Kidney (tissue), 22 donors: ENCODE measurements at places on chromosomes 4 and X. TPM values are rescaled to one million over a fixed set of nuclear protein-coding genes. Genes with fewer than 3 reads are reported as not detected.

DNA sequence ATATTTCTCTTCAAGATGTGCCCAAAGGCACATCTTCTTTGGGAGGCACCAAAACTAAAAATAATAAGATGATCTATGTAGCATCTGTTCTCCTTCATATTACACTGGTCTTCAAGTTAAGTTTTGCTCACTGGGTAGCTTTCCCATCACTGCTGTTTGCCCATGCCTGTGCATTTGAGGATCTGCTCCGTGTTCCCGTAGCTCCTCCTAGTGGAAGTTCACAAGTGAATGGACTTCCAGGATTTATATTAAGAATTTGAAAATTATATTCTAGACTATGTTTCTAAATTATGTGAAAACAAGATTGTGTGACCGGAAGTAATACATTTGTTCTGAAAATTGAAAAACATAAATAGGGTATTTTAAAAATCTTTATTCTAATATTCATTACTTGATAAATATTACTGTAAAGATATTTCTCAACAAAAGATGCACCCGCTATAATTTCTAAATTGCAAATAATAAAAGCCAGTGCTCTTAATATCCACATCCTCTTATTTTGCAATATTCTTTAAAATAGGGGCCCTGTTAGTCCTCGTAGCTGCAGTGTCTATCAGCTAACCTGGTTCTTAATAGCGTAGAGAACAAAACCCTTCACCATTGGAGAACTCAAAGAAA, 147.7 kb downstream of the RBM46 start:
- no peak for DNase-seq

GRCh38 chr4:168434993-168435392, 45.3 kb downstream of the DDX60L start:
- no peak for DNase-seq

DNA sequence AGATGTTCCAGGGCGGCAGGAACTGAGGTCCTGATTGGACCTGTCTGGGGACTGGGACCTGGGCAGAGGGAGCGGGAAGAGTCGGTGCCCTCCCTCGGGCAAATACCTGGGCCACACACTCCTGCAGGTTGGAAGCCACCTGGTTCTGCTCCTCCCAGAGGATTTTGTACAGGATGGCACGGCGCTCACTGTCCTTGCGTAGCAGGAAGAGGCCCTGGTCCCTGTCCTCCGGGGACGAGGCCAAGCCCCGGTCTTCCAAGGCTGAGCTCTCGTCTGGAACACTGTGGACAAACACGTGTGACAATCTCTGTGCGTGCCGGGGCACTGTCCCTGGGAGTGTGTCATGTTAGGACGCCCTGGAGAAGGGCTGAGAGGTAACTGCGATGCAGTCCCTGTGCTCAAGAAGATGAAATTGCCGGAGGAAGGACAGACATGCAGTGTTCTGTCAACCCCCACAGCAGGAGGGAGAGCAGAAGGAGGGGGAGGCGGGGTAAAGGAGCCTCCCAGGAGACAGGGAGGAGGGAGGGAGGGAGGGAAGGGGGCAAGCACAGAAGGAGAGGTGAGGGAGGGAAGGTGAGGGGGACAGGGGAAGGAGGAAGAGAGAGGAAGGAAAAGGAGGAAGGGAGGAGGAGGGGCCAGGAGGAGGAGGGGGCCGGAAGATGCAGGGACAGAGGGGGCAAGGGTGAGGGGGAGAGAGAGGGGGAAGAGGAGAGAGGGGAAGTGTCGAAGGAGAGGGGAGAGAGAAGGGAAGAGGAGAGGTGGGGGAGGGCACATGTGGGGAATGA, 29.0 kb downstream of the PDHA1 start:
- peak; percentile 27 for DNase-seq

DNA sequence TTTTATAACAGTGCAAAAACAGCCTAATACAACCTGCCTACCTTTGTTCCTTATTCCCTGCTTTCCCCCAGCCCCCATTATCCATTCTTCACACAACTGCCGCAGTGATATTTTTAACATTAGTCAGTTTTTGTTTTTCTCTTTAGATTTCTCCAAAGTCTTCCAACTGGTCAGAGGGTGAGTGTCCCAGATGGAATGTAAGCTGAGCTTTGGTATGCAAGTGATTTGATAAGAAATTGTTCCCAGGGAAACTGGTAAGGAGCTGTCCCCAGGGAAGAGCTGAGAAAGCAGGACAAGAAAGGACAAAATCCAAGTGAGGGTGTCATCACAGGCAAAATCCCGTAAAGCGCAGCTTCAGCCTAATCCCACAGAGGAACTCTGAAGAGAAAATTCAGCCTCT, 475.5 kb upstream of the ADGRL3 start:
- no peak for DNase-seq

DNA sequence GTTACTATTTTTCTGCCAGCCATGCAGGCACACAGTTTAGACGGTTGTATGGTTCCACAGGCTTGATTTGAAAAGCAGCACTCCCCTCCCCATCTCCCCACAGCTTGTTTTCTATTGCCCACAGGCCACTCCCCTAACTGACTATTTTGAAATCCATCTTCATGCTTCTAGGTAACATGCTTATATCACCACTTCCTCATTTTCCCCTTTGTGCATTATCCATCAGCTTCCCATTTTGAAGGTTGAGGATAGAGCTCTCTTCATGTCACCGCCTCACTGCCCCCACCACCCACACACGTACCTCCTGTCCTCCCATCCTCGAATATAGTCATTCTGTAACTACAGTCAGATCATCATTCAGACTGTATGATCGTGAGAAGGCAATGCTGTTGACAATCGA, 224.7 kb downstream of the MID1 start:
- no peak for DNase-seq

GRCh38 chr4:78588894-78589545, 37.5 kb downstream of the ANXA3 start:
- DNase-seq, result no peak

GRCh38 chr4:109930872-109931271, 18.2 kb downstream of the EGF start:
- no peak for DNase-seq

DNA sequence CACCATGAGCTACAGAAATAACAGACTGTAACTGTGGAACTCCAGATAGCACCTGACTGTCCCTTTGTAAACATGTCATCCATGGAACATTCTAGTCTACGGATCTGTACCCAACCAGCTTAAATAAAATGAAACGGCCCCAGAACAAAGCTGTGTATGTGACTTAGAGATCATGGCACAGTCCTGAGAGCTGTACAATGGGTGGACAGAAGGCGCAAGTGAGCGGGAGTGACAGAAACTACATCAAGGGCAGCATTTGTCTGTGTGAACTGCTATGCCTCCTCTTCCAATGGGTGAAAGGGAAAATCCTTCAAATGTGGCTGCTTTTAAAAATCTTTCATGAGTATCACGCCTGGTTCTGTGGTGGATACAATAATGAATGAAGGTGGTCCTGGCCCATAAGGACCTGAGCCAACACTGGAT, 72.5 kb downstream of the FAT1 start:
- DNase-seq, result no peak

GRCh38 chr4:147591106-147591505, 26.1 kb upstream of the TMEM184C start:
- no peak for DNase-seq

DNA sequence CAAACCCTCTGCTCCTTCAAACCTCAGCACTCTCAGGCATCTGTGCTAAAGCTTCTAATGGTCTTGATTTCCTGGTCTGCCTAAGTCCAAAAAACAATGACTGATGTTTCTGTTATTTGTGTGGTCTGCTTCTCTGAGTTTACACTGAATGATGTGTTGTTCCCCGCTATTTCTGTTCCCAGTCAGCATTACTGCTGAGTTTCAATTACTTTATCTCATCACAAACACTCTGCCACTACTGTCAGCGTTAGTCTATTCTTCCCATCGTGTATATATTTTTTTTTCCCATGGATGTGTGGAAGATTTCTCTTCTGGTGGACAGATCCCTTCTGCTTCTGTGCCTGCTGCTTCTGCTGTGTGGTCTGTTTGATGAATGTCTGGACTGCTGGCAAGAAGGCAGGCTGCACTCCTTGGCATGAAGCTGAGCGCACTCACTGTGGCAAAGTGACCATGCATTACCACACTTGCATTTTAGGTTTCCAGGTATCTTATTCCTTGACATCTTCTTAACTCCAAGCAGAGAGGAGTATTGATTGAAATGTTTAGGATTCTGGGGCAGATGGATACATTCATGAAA, 106.9 kb upstream of the PAQR3 start:
- no peak for DNase-seq

- no peak for DNase-seq
Measured at GRCh38 chr4:15244354-15244753, 183.5 kb upstream of the C1QTNF7 start.

DNA sequence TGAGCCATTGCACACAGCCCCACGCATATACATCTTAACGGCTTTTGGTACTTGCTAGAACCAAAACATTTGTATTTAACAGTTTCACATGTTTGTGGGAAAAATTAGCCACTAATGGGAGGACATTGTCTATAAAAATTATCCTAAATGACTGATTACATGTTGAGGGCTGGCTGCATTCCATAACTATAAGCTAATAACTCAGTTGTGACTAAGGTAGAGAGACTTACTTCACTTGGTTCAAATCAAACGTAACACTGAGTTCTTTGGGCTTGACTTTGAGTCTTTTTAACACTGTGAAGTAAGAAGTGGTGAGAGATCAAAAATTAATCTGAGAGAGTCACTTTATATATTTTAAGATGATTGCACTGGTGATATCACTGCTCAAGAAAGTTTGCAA, 47.9 kb upstream of the PGRMC2 start:
- DNase-seq, result no peak

GRCh38 chr4:6134612-6135220, 65.6 kb downstream of the JAKMIP1 start:
- DNase-seq, result no peak

DNA sequence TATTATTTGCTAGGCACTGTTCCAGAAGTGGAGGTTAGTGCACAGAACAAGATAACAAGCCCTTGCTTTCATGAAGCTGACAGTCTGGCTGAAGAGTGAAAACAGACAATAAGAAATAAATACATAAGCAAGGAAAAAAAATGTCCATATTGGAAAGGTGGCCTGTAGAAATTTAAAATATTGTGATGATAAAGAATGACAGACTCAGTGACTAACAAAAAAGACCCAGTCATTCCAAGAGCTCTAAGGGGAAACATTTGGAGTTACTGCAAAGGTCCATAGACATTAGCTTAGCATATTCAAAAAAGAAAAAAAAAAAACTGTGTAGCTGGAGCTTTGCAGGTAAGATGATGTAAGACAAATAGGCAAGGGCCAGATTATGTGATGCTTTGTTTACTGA, 1.0 kb upstream of the ANTXR2 start:
- DNase-seq, result no peak

- no peak for DNase-seq
Measured at GRCh38 chr4:138405934-138406567, 163.9 kb upstream of the SLC7A11 start.

DNA sequence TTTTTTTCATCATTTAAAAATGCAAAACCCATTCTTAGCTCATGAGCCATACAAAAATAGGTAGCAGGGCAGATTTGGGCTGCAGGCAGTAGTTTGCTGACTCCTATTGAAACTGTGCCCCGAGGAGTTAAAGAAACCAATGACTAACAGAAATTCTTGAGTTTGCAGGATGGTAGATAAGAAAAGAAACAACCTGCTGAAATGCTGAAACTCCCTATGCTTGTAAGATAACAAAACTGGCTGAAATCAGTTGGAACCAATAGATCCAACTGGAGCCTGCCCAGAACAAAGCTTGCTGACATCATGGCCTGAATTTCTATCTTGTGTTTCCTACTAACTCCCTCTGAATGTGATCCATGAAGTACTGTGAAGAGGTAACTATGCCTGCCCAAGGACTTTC, 68.6 kb downstream of the ANOS1 start:
- DNase-seq, result no peak

DNA sequence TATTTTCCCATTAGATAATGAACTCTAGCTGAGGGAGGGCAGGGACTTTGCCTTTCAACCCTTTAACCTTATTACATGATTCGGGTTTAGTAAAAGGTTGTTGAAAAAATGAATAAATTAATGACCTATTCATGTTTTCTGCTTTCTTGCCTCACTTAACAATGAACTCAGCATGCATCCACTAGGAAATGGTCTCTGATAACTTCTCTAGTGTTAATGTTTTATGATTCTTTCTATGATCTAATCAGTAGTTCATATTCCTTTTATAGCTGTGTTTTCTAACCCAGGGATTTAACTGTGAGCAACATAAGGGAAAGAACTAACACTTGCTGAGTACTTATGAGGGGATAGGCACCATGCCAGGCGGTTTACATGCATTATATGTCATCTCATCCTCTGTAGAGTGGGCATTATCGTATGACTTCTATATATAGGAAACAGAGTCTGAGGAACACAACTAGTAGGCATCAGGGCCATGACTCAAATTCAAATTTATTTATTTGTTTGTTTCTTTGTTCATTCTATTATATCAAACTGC, 236.7 kb upstream of the MAB21L2 start:
- DNase-seq, result no peak

DNA sequence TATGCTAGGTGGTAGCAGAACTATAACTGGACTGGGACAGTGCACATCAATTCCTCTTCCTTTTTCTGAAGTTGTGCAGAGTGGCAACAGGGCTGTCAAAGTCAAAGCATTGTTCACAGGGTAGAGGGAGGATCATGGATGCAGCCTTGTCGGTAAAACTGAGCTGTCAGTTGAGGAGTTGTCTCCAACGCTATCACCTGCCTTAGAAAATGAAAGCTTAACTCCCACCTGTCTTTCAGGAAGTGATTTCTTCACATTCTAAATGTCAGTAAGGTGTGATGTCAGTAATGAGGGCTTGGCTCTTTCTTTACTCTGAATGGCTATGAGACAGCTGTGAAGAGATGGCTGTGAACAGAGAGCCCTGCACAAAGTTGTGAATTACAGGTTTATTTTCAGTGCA, 66.4 kb upstream of the BANK1 start:
- no peak for DNase-seq

GRCh38 chr4:8618961-8619720, 26.6 kb downstream of the CPZ start:
- DNase-seq, result no peak

- DNase-seq, result no peak
Measured at GRCh38 chr4:150131581-150132228, 53.5 kb downstream of the DCLK2 start.

Gene MAGEA11
- not detected for total RNA-seq

Gene GAGE13
- not detected for total RNA-seq

Gene AREG
- 11.8 TPM for total RNA-seq

Gene SYP
- total RNA-seq, result 4.0 TPM

Gene SOWAHB
- 5.0 TPM for total RNA-seq

Gene GLUD2
- 2.6 TPM for total RNA-seq

Gene TLR10
- total RNA-seq, result 2.0 TPM

Gene MAN2B2
- total RNA-seq, result 34.3 TPM

Gene LCORL
- total RNA-seq, result 13.7 TPM

Gene SH3D19
- 36.8 TPM for total RNA-seq

Gene ADGRG2
- total RNA-seq, result 1.2 TPM
